ENCODE measurements at places on chromosomes 4 and X. TPM values are rescaled to one million over a fixed set of nuclear protein-coding genes. Genes with fewer than 3 reads are reported as not detected.

Gene CXorf65
- polyA plus RNA-seq = not detected

Gene IL13RA1
- 0.98 TPM for polyA plus RNA-seq

Gene FGF13
- polyA plus RNA-seq = 242 TPM

Gene UGT2B15
- polyA plus RNA-seq = not detected

Gene STARD8
- 0.09 TPM for polyA plus RNA-seq

Gene CWH43
- not detected for polyA plus RNA-seq

Gene SMARCA1
- polyA plus RNA-seq = 66.9 TPM

Gene BRS3
- not detected for polyA plus RNA-seq

Gene NLGN4X
- 18.0 TPM for polyA plus RNA-seq

Gene ZAR1
- polyA plus RNA-seq = 0.88 TPM

Gene ATP8A1
- 45.8 TPM for polyA plus RNA-seq

Gene NUDT10
- polyA plus RNA-seq = 70.5 TPM

Gene FABP2
- polyA plus RNA-seq = not detected

Gene RLIM
- 36.8 TPM for polyA plus RNA-seq

Gene IBSP
- polyA plus RNA-seq = not detected

Gene DGAT2L6
- not detected for polyA plus RNA-seq

Gene RHOXF1
- 1.6 TPM for polyA plus RNA-seq

Gene P2RY8
- polyA plus RNA-seq = not detected

Gene DRP2
- polyA plus RNA-seq = 10.0 TPM

Gene NOX1
- not detected for polyA plus RNA-seq

Gene FAT1
- 18.0 TPM for polyA plus RNA-seq

Gene CHIC1
- 15.2 TPM for polyA plus RNA-seq

Gene RBM46
- 0.09 TPM for polyA plus RNA-seq
